ENCODE measurements at places on chromosomes 12 and 14.
A peak's percentile ranks its signal among the peaks of the same experiment; 100 is the strongest.

DNA sequence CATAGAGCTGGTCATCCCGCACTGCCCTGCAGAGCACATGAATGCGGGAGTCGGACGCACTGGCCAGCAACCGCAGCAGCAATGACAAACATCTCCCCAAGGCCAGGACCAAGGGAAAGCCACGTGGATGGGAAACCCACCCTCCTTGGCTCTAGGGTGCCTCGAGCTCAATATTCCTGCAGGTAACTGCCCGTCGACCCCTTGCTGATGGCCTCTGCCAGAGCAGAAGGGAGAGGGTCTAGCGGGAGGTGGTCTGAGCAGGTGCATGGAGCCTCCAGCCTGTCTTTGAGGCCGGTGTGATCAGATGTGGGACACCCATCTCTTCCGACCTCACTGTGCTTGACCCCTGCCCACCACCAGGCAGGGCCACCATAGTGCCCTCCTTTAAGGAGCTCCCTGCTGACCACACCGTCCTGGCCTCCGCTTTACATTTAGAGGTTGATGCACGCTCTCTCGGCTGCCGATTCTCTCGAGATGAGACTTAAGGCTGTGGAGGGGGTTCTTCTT lies 89.7 kb downstream of the PIWIL1 start:
- no peak for DNase-seq

DNA sequence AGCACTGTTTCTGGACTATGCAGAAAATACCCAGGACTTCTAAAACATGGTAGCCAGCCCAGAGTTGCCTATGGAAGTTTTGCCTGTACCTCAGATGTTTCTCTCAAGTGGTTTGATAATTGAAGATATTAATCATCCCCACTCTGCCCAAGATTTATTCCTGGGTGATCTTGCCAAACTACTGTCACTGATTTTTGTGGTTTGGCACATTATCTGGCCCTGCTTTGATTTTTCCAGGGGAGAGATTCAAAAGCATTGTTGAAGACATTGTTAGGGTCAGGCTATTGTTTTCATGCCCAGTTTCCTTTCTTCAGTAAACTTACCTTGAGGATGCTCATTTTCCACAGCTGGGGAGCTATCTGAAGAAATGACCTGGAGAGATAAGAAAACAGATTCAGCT lies 5.8 kb downstream of the PRKAG1 start:
- no peak for DNase-seq

GRCh38 chr12:100279159-100279558 lies 12.2 kb downstream of the SCYL2 start:
- DNase-seq: no peak

DNA sequence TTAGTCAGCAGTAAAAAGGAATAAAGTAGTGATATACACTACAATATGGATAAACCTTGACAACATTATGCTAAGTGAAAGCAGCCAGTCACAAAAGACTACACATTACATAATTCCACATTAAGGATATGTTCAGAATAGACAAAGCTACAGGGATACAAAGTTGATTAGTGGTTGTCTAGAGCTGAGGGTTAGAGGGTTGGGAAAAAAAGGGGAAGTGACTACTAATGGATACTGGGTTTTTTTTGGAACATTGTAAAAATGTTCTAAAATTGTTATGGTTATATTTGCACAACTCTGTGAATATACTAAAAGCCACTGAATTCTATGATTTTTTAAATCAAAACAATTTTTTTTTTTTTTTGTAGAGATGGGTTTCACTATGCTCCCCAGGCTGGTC lies 4.8 kb upstream of the NGDN start:
- no peak for DNase-seq

GRCh38 chr14:64012003-64012402 lies 159.2 kb downstream of the SYNE2 start:
- DNase-seq: no peak

GRCh38 chr12:26370098-26370497 lies 174.7 kb downstream of the SSPN start:
- no peak for DNase-seq

DNA sequence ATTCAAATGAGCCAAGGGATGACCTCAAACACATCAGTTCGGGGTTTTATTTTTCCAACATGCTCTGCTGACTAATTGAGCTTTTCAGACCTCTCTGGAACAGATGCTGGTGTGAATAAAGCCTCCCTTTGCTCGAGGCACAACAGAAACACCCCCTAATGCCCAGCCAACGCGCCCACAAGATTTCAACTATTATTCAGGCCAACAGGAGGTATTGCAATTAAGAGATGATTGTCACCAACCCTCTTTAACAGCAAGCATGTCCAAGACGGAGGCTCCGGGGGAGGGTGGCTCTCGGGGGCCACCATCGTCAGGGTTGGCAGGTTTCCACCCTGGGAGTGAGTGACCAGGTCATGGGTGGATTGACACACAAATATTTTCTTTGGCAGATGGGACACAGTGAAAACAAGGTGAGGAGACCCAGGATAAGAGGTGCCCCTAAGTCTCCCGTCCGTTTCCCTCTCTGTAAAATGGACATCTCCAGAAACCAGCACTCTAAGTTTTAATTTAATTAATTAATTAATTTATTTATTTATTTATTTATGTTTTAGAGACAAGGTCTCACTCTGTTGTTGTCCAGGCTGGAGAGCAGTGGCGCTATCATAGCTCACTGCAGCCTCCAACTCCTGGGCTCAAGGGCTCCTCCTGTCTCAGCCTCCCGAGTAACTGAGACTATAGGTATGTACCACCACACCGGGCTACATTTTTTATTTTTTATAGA lies 56.1 kb downstream of the MAP1LC3B2 start:
- DNase-seq: no peak

- peak; percentile 40 for DNase-seq
Observed at GRCh38 chr14:67436006-67436866, 24.3 kb upstream of the PLEK2 start.

DNA sequence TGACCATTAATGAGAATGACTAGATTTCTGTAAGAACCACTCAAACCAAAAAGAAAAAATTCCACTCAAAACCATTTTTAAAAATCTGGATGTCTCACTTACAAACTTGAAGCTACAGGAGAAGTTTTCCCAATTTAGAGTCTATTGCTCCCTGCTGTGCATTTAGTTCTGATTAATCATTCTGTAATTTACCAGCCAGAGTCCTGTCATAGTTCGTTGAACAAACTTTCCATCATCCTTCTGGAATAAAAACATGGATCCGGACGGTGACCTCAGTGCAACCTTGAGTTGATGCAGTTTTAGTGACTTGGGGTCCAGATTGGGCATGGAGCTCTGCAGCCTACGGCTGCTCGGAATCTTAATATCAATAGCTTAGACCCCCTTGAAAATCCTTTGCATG lies 73.4 kb downstream of the PRMT8 start:
- no peak for DNase-seq

DNA sequence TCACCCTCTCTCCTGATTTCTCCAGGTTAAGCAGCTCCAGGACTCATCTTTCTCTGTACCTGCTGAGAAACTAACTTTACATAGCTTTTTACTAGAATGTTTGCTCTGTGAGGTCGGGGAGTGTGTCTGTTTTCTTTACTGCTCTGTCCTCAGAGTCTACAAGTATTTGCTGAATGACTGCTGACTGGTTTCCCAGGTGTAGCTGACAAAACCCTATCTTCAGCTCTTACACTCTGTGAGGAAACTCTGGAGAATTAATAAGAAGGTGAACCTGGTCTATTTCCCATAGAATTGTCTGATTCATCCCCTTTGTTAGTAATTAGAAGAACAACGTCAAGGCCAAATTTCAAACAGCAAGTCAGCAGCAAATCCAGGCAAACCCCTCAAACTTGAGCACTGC lies 226.8 kb downstream of the ZFP36L1 start:
- no peak for DNase-seq

- no peak for DNase-seq
Observed at GRCh38 chr12:106954462-106955376, 988 bp upstream of the TMEM263 start.

GRCh38 chr14:48580692-48581091 lies 905.3 kb upstream of the MDGA2 start:
- DNase-seq: no peak

- DNase-seq: no peak
Observed at GRCh38 chr12:3315201-3315661, 175.8 kb upstream of the PRMT8 start.

DNA sequence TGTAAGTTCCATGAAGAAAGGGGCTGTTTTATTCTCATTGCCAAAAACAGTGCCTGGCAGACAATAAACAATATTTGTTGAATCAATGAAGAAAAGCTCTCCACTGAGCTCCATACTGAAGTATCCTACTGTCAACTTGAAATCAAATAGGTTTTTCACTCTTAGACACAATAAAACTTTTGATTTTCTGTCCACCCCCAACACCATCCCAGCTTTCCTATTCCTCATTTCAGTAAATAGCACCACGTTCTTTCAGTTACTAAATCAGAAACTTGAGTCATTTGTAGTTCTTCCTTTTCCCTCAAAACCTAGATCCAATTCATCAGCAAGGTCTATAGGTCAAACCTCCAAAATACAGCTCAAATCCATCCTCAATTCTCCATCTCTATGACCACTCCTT lies 113.3 kb downstream of the PTGER2 start:
- no peak for DNase-seq

DNA sequence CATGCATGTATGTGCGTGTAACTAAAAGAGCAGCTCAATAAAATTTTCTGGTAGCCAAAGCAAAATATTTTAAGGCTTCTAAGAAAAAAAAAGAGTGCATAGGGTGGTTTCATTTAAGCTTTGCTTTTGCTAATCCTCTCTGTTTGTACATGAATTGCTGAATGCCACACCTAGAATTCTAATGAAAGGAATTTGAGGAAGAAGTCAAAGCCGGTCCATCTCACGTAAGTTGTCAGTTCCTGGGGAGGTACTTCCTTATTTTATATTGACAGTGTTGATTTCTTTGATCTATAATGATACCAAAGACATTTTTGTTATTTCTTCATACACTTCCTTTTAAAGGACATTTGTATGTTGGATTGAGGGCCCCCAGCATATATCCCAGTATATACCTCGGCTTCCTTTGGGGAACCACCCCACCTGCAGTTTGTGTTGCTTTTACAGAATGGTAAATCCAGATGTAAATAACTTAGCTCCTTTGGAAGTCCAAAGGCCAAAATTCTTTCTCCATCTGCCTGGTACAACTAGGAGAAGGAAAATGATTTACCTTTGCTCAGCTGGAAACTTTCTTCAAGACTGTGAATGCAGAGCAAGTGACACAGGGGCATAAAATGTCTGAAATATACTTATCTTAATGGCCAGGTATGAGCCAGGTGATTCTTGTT lies 420.9 kb upstream of the ATP2B1 start:
- no peak for DNase-seq

GRCh38 chr12:76504606-76505005 lies 55.0 kb downstream of the OSBPL8 start:
- no peak for DNase-seq

- no peak for DNase-seq
Observed at GRCh38 chr14:87278415-87278814, 714.6 kb downstream of the GALC start.

DNA sequence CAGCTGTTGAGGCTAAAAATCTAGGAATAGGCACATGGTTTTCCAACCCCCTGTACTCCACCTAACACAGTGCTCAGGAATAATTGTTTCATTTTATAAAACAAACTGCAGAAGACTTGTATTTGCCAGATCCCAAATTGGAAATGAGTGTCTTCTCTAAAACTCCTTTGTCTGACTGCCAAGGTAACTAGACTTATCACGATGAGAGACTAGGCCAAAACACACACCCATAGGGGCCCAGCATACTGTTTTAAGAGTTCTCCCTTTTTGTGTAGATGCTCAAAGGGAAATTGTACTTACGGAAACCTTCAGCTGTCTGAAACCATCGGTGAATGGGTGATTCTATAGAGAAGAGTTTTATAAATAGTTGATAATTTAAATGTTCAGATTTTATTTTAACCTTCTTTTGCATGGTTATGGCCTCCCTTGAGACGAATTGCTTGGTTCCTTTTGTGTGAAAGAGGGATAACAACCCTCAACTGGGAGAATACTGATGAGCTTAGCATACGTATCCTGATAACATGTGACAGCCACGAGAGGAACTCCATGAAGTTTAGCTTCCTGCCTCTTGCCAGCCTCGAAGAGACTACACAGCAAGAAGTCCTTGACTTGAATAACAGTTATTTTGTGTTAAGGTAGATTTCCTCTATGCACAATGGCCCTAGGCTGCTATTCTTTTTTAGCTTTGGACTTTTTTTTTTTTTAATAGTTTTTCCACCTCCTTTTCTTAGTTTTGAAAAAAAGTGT lies 103.3 kb downstream of the PELI2 start:
- no peak for DNase-seq

DNA sequence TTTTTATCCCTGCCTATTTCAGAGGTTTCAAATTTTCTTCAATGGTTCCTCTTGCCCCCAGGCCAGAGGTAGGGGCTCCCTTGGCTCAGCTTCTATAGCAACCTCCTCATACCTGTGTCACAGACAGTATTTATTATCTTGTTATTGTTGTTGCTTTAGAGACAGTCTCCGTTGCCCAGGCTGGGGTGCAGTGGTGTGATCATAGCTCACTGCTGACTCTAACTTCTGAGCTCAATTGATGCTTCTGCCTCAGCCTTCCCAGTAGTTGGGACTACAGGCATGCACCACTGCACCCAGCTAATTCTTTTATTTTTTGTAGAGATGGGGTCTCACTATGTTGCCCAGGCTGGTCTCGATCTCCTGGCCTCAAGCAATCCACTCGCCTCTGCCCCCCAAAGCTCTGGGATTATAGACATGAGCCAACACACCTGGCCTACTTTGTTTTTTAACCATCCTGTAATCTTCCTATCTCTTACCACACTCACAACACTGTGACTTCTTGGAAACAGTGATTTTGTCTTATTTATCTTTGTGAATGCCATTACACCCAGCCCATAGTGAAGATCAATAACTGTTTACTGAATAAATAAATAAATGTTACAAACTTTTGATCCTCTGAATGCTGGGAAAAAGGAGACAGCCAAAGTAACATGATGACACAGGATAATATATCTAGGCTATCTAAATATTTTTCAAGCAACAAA lies 95.9 kb downstream of the PHLDA1 start:
- DNase-seq: no peak

GRCh38 chr12:49511410-49511809 lies 27.4 kb upstream of the KCNH3 start:
- no peak for DNase-seq

DNA sequence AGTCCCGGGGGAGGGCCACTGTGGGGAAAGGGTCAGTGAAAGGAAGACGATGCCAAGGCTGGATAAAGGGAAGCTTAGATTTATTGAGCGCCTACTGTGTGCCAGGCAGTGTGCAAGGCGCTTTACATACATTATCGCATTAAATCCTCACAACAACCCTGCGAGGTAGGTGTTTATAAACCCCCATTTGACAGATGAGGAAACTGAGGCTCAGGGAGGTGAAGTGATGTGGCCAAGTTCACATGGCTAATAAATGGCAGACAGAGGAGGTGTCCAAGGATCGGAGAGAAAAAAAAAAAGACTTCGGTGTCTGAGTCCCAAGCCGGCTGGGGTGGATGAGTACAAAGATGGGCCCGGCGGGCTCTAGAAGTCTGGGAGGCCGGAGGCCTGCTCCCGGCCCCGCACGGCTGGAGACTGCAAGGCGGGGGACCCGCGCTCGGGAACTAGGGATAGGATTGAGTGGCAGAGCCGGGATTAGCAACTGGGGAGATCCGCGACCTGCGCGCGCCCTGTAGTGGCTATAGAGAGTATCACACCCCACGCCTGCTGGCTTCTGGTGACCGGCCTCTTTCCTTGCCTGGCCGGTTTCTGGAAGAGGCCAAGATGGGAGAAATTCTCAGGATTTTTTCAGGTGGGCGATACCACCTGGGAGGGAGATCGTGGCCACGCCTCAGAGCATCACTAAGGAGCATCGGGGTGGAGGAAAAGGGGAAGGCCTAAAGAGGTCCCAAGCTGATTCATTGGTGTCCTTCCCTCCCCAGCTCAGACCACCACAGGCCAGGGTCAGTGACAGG lies 3.9 kb downstream of the DDN start:
- DNase-seq: no peak

GRCh38 chr14:103031956-103032355 lies 25.4 kb downstream of the CDC42BPB start:
- DNase-seq: no peak
